ENCODE measurements at places on chromosomes 2 and 18.
A peak's percentile ranks its signal among the peaks of the same experiment; 100 is the strongest.

DNA sequence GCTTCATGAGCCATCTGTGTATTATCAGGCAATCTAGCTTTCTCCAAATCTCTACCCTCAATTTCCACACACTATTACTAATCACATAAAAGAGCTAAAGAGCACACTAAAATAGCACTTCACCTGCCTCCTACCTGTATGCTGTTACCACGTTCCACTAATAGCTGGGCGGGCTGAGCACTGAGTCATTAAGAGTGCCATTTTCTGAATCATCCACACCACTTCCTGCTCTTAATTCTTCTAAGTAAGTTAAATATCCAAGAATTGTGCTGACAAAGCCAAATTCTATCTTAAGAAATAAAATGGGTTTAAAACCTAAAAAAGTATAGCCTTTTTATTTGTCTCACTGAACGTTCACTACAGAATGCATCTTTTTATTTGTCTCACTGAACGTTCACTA lies 35.7 kb downstream of the NOL10 start:
- DNase-seq, result no peak

DNA sequence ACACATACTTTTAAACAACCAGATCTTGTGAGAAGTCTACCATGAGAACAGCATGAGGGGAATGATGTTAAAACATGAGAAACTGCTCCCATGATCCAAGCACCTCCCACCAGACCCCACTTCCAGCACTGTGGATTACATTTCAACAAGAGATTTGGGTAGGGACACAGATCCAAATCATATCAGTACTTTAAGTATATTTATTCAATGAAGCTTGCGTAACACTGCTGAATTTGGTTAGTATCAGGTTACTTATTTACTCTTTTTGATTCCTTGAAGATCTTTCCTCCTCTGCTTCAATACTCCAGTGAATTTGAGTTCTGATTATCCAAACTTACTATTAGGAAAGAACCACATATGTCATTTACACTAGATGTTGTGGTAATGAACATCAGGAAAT lies 418.6 kb downstream of the PIK3C3 start:
- DNase-seq, result no peak

GRCh38 chr2:132557694-132558093 lies 112.3 kb downstream of the LYPD1 start:
- no peak for DNase-seq

- DNase-seq, result peak; percentile 27
Observed at GRCh38 chr18:58552057-58552461, 76.8 kb downstream of the ALPK2 start.

DNA sequence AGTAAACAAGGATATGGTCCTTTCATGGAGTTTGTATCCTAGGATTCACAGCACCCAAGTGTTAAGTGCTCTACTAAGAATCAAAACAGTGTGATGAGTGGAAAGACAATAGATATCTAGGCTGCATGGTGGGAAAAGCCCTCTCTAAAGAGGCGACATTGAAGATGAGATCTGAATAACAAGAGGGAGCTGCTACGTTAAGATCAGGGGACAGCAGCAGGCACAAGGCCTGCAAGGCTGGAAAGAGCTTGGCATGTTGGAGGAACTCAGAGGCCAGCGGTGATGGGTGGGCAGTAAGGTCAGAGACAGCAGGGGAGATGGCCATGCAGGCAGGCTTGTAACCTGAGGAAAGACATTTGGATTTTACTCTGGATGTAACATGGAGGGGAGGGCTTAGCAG lies 177.5 kb downstream of the GFPT1 start:
- DNase-seq, result no peak

DNA sequence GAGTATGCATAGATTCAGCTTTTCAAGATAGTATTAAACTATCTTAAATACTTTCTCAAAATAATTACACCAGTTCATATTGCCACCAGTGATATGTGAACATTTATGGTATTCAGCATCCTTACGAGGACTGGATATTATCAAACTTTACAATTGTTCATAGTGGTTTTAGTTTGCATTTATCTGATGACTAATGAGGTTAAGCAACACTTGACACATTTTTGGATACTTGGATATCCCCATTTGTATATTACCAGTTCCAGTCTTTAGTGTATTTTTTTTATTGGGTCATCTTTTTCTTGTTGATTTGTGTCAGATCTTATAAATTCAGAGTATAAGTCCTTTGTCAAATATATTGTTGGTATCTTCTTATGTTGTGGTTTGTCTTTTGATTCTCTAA lies 128.4 kb downstream of the ASXL3 start:
- DNase-seq, result no peak
